Islet precursor cell (in vitro differentiated cells): ENCODE measurements at places on chromosomes 13 and 19.

GRCh38 chr13:61170856-61171255 lies 244.8 kb downstream of the PCDH20 start:
- DNase-seq = no peak

- DNase-seq = peak; percentile 60
These were observed at the start of gene GJB6 for GRCh38 chr13:20231839-20232555. Gene GJB6, minus strand, starts transcription at chr13:20232319. Its CDS starts 8,839 bp downstream, at chr13:20223480.

GRCh38 chr13:20495087-20496023 lies 30.3 kb downstream of the CRYL1 start:
- peak; percentile 64 for DNase-seq

DNA sequence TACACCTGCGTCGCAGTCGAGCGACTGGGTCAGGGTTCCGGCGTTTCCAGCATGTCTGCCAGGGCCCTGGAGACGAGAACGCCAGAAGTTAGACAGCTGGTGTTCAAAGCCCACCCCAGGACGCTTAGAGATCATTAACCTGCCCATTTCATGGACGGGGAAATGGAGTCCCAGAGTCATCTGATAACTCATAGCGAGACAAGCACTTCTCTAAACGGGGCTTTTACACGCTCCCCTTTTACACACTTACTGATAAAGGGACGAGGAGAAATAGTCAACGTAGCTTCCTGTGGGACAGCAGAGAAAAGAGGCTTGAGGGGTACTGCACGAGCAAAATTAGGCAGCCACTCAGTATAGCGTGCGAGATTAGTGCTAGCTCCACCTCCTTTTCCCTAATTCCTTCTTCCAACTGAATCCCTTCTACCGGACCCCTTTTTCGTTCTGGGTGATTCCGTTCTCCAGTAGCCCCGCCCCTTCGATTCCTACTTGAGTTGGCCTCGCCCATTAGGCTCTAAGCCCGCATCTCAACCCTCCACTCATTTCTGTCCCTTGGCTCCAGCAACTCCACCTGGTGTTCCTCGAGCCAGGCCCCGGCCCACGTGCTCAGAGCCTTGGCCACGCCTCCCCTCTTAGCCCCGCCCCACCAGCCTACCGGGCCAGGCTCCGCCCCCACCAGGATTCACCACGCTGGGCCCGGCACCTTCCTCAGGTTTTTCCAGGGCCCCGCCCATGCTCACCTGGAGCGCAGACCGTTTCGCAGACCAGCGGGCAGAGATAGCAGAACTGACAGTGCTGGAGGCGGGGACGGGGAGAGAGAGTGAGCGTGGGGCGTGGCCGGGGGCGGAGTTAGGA lies 3.7 kb downstream of the HRC start:
- peak; percentile 91 for DNase-seq

- DNase-seq = peak; percentile 88
These were observed 33.0 kb downstream of the DEDD2 start for GRCh38 chr19:42184401-42184861.

- DNase-seq = no peak
These were observed 13.3 kb upstream of the ARGLU1 start for GRCh38 chr13:106581225-106581624.

DNA sequence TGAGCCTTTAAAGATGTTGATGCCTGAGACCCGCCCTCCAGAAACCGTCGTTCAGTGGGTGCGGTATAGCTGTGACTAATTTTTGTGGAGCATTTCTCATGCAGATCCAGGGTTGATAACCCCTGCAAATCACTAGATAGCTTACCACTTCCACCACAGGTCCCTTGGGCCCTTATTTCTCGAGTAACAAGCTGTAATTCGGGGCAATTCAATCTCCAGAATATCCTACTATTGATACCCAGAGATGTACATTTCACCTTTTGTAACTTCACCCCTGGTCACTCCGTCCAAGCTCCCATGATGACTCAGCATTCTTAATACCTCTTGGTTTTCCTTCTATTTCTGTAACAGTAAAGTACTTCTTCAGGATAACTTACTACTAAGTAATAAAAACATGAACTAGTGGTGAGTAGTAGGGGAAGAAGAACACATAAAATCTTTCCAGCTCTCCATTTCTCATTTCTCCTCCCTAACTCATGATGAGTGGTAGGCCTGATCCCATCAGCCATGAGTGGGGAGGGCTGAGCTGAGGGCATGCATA lies 71.9 kb upstream of the UBL3 start:
- DNase-seq = no peak

DNA sequence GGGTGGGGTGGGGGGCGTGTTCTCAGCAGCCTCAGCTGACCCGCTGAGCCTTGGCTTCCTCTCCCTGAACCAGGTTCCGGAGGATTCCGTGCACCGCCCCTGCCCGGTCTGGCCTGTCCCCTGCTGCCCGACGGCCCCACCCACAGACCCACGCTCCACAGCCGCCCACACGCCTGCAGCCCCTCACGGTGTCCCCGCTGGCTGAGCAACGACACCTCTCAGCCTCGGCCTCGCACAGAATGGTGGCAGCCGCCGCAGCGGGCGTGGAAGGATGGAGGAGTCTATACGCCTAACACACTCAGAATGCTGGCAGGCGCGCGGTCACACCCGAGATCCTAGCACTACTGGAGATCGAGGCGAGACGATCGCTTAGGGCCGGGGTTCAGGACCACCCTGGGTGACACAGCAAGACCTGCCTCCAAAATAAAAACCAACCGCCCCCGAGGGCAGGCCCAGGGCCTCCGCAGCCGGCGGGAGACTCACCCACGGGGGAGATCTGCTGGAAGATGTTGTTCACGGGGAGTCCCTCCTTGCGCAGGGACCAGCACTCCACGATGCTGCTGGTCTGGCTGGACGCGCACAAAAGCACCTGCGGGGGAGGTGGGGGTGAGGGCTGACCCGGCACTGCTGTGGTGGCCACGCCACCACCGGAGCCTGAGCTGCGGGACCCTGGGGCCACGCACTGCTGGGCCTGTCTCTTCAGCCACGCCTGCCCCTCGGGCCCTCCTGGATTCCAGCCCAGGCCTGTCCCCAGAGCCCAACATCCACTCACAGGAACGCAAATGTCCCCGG lies 8.4 kb downstream of the MED16 start:
- DNase-seq = no peak

DNA sequence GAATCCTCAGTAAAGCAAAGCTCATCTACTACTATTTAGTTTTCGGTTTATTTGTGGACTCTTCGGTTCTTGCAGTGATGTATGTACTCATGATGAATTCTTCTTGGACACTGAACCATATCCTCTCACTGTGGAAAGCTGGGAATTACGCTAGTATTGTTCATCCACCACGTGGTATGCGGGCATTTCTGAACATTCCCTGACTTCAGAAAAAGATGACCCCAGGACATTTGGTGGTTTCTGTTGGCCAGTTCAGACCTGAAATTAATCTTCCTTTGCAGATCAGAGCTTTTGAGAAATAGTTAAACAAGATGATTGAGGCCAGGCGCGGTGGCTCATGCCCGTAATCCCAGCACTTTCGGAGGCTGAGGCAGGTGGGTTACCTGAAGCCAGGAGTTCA lies 25.3 kb upstream of the FBN3 start:
- DNase-seq = no peak

GRCh38 chr13:112958127-112958989 lies 10.7 kb upstream of the MCF2L start:
- no peak for DNase-seq

GRCh38 chr13:42047561-42048341 lies 697 bp upstream of the DGKH start:
- DNase-seq = peak; percentile 81

DNA sequence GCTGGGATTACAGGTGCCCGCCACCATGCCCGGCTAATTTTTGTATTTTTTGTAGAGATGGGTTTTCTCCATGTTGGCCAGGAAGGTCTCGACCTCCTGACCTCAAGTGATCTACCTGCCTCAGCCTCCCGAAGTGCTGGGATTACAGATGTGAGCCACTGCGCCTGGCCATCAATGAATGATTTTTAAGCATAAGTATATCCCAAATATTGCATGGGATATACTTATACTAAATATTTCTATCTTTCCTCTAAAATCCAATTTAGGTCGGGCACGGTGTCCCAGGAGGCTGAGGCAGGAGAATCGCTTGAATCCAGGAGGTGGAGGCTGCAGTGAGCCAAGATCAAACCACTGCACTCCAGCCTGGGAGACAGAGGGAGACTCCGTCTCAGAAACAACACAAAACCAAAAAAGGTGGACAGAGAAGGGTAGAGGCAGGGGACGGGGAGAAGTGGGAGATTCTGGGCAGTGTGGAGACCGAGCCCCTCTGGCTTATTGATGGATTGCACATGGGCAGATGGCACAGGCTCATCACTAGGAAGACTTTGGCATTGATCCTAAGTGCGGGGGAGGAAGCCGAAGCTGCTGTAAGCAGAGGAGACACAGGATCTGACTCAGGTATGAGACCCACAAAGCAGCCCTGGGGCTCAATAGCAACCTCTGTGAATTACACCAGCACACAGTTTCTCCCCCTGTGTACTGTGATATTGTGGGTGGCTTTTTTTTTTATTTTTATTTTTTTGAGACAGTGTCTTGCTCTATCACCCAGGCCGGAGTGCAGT lies 13.5 kb downstream of the ARRDC5 start:
- peak; percentile 56 for DNase-seq

GRCh38 chr19:54517483-54517882 lies 14.9 kb downstream of the LAIR2 start:
- DNase-seq = peak; percentile 59

DNA sequence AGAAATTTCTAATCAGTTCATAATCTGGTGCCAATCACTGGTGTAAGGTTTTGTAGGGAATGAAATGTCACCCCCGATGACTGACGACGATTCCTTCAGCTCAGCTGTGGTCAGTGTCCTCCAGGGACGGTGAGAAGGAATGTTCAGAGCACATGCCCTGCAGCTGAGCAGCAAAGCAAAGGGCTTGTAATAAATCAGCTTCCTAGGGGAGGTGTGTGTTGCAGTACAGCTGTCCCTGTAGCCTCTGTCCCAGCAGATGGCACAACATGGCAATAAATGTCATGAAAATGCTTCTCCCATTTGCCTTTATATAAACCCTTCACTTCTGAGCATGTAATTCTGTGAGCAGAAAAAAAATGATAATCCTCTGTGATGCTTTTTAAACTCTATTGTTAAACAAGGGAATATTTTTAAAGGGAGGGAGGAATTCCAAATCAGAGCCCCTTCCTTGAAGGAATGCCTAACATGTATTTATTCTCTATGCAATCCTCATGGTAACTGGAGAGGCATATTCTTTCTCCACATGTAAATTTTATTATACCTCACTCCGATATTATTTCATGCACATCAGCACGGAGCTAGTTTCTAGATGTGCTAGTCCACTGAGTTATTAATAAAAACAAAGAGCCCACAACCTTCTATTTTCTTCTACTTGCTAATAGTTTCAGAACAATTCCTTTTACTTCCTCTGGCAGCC lies 102.5 kb downstream of the FAM216B start:
- DNase-seq = peak; percentile 92

DNA sequence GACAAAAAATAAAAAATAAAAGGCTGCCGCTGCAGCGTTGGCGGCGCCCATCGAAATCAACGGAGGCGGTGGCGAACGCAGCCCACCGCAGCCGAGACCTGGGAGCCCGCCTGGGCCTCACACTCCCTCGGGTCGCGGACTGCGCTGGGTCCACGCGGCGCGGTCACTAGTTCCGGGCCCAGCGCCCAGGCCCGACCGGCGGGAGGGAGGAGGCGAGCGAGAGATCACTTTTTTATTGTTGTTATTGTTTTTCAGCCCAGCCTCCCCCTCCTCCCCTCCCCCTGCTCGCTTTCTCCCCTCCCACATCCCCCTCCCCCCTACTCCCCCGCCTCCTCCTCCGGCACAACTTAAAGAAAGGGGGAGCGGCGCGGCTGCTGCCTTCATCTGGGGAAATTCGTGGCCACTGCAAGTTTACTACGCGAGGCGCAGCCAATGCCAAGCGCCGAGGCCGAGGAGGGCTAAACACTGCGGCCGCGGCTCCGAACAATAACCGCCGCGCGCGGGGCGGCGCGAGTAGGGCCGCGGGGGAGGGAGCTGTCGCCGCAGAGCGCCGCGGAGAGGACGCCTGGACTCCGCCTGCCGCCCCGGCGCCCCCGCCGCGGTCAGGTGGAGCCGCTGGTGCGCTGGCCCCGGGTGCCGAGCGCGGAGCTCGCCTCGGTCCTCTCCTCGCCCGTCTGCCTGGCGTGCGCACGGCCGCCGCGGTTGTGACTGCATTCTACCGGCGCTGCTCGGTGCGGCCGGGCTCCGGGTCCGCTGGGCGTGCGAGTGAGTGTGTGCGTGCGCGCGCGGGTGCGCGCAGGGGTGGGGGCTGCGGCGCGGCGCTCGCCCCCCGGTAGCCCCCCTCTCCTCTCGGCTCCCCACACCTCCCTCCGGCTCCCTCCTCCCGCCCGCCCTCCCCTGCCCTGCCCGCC lies 505 bp upstream of the ZIC2 start:
- DNase-seq = peak; percentile 68

GRCh38 chr13:101297794-101298193 lies 118.5 kb downstream of the NALCN start:
- DNase-seq = no peak

DNA sequence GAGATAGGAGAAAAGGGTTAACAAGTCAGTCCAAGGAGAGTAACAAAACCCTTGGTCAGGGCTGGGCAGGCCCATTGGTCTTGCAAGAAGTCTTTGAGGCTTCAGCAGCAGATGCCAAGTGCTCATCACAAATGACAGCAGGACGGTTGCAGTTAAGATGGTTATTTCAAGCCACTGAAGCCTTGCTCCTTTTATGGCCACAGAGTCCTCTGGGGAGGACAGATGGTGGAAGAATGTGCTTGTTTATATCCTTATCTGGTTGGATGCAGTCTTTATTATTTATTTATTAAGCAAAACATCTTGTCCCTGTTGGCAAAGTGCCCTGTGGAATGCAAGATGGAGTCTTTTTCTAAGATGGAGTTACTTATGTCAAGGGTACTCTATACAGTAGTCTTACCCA lies 19.2 kb upstream of the ZNF331 start:
- DNase-seq = no peak

DNA sequence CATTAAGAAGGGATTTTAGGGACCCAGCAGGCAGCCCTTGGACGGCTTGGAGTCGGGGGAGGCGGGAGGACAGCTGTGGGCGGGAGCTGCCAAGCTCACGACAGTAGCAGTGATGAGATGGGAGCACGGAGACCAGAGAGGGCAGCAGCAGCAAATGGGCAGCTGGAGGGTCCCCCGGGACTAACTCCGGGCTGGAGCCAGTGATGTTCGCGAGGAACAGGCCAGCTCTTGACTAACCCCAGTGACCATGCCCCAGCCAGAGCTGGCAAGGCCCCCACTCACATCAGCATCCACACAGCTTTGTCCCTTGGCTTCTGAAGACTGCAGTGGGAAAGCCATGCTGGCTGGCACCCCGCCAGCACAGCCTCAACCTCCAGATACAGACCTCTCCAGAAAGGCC lies 81.9 kb downstream of the RAB20 start:
- no peak for DNase-seq
